ENCODE measurements at places on chromosomes 12 and 14. TPM values are rescaled to one million over a fixed set of nuclear protein-coding genes. Genes with fewer than 3 reads are reported as not detected.

The PIK3C2G gene
- not detected for total RNA-seq

The PPP4R3A gene
- 30.0 TPM for total RNA-seq

The GARIN6 gene
- total RNA-seq, result not detected

The NANOG gene
- not detected for total RNA-seq

The RSRC2 gene
- 30.1 TPM for total RNA-seq

The NUP37 gene
- total RNA-seq, result 78.2 TPM

The ETFBKMT gene
- 2.6 TPM for total RNA-seq

The OAS3 gene
- total RNA-seq, result 20.2 TPM

The FOXG1 gene
- total RNA-seq, result not detected

The OSGEP gene
- total RNA-seq, result 38.3 TPM

The IRAK3 gene
- total RNA-seq, result 4.9 TPM

The RILPL1 gene
- total RNA-seq, result 16.1 TPM

The PPP1R36 gene
- total RNA-seq, result 1.2 TPM

The KRT82 gene
- not detected for total RNA-seq

The PTCSC3 gene
- not detected for total RNA-seq

The SLC7A8 gene
- total RNA-seq, result 6.9 TPM

The MSI1 gene
- total RNA-seq, result not detected

The APOF gene
- total RNA-seq, result not detected

The TAS2R19 gene
- not detected for total RNA-seq

The PLEKHG7 gene
- total RNA-seq, result not detected

The P2RX2 gene
- not detected for total RNA-seq

The GLT8D2 gene
- 26.4 TPM for total RNA-seq

The ABCD4 gene
- total RNA-seq, result 25.1 TPM

The KCNH3 gene
- total RNA-seq, result 0.35 TPM

The RAP1B gene
- 220 TPM for total RNA-seq

The B4GALNT3 gene
- total RNA-seq, result not detected

The DEGS2 gene
- not detected for total RNA-seq

The CLEC14A gene
- total RNA-seq, result 2.7 TPM

The ENDOU gene
- total RNA-seq, result not detected

The RHNO1 gene
- 37.0 TPM for total RNA-seq

The KRT7 gene
- total RNA-seq, result 1.2 TPM

The DDN gene
- not detected for total RNA-seq

The RBP5 gene
- total RNA-seq, result not detected

The PLXNC1 gene
- total RNA-seq, result 1.8 TPM

The KCNA5 gene
- total RNA-seq, result not detected

The KRT80 gene
- total RNA-seq, result 0.53 TPM

The BATF gene
- not detected for total RNA-seq

The LRP1-AS gene
- not detected for total RNA-seq

The SLC39A5 gene
- not detected for total RNA-seq

The KRT74 gene
- not detected for total RNA-seq

The NEMP1 gene
- 9.0 TPM for total RNA-seq

The ZFYVE1 gene
- total RNA-seq, result 15.8 TPM

The TMTC1 gene
- 51.4 TPM for total RNA-seq

Measured in myometrial cell (primary cell).